ENCODE measurements at places on chromosomes 3 and 15.

GRCh38 chr3:156246961-156247725 is 126.8 kb downstream of the KCNAB1 start:
- DNase-seq, result no peak

- no peak for DNase-seq
These were observed 581.2 kb downstream of the FOXP1 start for GRCh38 chr3:71002298-71002697.

DNA sequence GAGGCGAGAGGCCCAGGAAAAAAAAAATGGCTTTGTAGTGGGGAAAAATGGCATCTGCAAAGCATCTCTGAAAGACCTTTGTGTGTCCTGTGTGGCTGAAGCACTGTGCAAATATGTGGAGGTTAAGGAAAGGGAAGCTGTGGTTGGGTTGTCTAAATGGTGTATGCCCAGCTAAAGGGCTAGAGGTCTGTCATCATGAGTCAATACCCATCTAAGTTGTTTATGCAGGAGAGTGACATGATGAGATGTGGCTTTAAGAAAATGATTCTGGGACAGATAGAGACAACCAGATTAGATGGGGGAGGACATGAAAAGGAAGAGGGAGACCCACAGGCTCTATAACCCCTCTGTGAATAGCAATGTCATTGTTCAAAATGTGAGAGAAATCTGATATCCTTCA is 280.7 kb downstream of the MFSD1 start:
- no peak for DNase-seq

DNA sequence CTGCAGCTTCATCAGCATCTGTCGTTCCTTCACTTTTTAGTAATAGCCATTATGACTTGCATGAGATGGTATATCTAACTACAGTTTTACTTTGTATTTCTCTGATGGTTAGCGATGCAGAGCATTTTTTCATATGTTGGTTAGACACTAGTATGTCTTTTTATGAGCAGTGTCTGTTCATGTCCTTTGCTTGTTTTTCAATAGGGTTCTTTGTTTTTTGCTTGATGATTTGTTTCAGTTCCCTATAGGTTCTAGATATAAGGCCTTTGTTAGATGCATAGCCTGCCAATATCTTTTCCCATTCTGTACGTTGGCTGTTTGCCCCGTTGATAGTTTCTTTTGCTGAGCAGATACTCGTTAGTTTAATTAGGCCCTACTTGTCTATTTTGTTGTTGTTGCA is 487.2 kb upstream of the BCHE start:
- no peak for DNase-seq

DNA sequence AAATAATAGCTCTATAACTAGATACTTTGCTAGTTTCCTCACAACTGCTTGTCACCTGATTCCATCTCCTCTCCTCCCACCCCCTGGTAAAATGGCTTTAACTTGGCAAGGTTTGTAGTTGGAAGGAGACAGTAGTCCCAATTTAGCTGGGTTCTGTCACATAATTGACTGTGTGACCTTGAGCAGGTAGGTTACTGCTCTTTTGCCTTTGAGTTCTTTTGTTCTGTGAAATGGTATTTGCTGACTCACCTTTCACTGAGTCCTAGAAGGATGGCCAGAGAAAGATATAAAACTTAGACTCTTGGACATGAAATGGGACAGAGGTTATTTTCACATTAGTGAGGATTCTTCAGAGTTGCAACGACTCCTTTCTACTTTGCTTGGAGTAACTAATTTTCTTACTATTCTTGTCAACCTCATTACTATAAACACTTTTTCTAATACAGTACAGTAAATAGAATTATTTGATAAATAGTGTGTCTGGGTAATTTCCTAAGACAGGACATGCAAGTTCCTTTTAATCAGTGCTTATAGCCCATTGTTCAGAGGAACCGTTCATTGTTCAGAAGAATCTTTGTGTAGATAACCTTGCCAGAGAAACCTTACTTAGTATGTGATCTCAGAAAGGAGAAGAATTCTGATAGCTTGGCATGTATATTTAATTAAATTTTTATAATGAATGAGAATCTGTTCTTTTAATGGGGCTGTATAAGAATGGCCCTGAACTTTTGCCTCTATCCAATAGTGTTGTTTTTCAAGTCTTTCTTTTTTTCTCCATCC is 14.3 kb downstream of the AKAP13 start:
- DNase-seq, result no peak

- no peak for DNase-seq
These were observed 17.5 kb downstream of the LMCD1 start for GRCh38 chr3:8519156-8519555.

DNA sequence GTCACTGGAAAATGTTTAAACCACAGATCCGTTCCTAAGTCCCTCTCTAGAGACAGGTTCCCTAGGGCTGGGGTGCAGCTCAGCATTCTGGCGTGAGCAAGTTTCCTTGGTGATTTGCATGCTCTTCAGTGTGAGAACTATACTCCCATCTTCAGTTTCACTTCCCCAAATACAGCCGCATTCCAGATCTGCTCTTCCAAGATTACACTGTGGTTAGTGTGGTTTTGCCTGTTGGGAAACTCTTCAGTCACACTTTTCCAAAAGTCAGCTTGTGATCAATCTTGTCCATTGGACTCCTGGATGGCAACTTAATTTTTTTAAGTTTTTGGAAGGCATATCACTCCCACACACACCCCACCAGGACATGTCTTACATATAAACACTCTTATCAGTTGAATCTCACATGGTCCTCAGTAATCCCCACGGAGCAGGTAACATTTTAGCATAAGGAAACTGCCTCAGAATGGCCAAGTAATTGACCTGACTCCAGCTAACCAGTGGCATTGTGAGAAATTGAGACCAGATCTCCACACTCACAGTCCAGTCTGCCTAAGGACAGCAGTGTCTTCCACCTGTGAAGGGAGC is 33.5 kb upstream of the PTPN23 start:
- no peak for DNase-seq

DNA sequence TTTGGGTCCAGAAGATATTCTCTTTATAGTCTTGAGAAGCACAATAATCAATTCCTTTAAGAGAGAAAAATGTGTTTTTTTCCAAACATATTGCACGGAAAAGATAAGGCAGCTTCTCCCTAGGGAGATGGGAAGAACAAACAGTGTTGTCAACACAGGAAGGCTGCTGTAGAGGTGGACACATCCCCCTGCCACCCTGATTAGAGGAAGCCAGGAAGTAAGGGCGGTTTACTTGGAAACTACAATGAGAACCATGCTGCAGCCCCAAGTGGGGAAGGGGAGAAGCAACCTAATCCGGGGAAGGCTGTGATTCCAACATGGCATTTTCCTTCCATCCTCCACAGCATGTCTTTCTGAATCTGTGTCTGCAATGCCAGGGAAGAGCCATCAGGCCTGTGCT is 256.9 kb upstream of the TGFBR2 start:
- DNase-seq, result no peak

DNA sequence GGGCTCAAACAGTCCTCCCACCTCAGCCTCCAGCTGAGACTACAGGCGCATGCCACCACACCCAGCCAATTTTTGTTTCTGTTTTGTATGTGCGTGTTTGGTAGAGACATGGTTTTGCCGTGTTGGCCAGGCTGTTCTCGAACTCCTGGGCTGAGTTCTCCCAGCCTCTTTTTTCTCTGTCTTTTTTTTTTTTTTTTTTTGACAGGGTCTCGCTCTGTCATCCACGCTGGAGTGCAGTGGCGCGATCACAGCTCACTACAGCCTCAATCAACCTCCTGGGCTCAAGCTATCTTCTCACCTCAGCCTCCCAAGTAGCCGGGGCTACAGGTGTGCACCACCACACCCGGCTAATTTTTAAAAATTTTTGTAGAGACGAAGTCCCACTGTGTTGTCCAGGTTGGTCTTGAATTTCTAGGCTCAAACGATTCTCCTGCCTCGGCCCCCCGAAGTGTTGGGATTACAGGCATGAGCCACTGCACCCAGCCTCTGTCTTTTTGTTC is 867 bp upstream of the DCAF1 start:
- no peak for DNase-seq

DNA sequence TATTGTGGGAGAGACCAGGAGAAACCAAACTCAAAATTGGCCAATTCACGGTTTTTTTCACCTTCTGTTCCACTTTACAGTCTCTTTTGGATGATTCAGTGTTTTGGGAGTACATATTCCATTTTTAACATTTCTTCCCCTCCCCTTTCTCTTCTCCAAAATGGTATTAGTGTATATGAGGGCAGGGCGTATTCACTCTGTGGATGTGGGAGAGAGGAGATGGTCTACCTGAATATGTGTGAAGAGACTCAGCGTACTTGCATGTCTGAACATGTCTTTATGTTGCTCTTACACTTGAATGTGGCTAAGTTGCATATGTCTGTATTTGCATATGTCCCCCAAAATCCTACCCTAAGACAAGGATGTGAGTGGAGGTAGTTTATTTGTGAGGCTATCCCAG is 291.0 kb upstream of the PPP2R3A start:
- no peak for DNase-seq

All from activated naive CD4-positive, alpha-beta T cell (primary cell).